Fibroblast of skin of right biceps (primary cell): ENCODE measurements at places on chromosomes 1 and 21.

DNA sequence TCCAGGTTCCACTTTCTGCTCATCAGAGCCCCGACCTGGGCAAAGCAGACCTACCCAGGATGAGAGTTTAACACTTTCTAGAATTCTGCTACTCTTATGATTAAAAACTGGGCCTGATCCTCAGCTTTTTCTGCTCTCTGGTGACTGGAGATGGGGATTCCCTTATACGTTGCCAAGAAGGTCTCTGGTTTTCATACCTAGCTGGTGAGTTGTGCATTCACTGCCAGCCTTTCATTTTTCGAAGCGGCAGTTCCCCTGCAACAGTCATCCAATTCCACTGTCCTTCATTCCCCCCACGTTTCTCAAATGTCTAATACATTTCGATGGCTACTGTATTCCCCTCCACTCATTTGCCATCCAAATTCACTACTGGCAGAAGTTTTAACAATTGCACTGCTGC lies 135.3 kb downstream of the ADSS2 start:
- DNase-seq, result peak; percentile 50

DNA sequence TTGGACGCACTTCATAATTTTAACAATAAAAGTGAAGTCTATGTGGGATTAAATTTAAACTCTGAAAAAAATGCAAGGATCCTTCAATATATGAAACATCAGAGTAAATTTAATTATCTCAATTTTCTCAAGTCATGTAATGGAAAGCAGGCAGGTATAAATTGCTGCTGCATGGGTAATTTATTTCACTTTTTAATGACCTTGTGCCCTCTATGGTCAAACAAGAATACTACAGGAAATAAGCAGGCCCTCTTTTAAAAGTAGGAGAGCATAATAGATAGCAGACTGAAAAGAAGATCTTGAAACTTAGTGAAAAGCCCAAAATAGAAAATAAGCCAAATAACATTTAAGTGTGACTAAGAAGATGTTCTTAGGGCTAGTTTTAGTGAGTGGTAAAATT lies 22.9 kb downstream of the BCAS2 start:
- peak; percentile 6 for DNase-seq

- DNase-seq, result peak; percentile 98
Observed at GRCh38 chr1:240385985-240386978, 225.7 kb downstream of the GREM2 start.

GRCh38 chr21:42373196-42373907 lies 7.0 kb upstream of the TFF1 start:
- no peak for DNase-seq

- DNase-seq, result no peak
Observed at GRCh38 chr1:192732787-192733186, 76.1 kb upstream of the RGS2 start.

GRCh38 chr1:30887485-30888315 lies 20.9 kb downstream of the SDC3 start:
- peak; percentile 71 for DNase-seq

GRCh38 chr1:171455967-171456366 lies 29.4 kb upstream of the PRRC2C start:
- no peak for DNase-seq

DNA sequence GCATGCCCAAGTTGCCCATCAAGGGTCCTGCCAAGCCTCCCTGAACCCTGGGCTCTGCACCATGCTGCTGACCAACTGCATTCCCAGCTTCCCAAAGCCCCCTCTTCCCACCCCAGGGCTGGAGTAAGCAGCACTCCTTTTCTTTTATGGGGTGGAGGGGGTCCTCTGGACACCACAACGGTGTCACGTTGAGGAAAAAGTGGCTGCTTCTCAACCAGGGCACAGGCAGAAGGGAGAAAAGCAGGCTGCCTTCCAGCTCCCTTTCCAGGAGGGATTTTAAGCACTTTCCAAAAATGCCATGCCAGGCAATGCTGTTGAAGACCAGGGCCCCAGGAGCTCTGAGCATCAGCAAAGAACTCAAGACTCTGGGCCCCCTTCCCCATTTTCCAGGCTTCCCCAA lies 691 bp downstream of the RIMS3 start:
- DNase-seq, result no peak

DNA sequence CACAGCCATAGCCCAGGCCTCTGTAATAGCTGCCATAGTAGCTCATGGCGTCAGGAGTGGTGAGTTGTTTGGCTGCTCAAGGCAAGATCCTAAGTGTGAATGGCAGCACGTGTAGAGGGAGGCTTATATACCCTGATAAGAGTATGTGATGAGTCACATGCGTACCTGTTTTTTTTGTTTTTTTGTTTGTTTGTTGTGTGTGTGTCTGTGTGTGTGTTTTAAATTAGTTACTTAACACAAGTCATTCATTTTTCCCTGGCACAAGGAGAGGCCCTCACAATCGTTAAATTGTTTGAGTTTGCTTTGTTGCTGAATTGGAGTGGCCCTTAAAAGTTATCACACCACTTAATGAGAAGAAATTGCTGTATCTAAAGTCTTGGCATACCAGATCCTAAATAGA lies at the start of gene KRTAP19-4:
KRTAP19-4 (minus strand) TSS at position 101 of the 400 bp plus-strand sequence; CDS start at position 46, 55 bp downstream.
- DNase-seq, result no peak

DNA sequence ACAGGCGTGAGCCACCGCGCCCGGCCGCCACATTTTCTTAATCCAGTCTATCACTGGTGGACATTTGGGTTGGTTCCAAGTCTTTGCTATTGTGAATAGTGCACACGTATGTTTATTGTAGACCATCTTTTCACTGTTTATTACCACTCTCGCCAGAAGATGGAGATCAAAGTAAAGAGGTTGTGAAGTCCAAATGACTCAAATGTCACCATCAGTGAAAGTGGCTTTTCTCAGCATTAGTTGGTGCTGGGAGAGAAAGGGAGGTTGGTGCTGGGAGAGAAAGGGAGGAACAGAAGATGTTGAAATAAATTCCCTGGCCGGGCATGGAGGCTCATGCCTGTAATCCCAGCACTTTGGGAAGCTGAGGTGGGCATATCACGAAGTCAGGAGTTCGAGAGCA lies 10.4 kb upstream of the UHMK1 start:
- no peak for DNase-seq

GRCh38 chr21:37393786-37394185 lies 27.2 kb downstream of the DYRK1A start:
- DNase-seq, result no peak

DNA sequence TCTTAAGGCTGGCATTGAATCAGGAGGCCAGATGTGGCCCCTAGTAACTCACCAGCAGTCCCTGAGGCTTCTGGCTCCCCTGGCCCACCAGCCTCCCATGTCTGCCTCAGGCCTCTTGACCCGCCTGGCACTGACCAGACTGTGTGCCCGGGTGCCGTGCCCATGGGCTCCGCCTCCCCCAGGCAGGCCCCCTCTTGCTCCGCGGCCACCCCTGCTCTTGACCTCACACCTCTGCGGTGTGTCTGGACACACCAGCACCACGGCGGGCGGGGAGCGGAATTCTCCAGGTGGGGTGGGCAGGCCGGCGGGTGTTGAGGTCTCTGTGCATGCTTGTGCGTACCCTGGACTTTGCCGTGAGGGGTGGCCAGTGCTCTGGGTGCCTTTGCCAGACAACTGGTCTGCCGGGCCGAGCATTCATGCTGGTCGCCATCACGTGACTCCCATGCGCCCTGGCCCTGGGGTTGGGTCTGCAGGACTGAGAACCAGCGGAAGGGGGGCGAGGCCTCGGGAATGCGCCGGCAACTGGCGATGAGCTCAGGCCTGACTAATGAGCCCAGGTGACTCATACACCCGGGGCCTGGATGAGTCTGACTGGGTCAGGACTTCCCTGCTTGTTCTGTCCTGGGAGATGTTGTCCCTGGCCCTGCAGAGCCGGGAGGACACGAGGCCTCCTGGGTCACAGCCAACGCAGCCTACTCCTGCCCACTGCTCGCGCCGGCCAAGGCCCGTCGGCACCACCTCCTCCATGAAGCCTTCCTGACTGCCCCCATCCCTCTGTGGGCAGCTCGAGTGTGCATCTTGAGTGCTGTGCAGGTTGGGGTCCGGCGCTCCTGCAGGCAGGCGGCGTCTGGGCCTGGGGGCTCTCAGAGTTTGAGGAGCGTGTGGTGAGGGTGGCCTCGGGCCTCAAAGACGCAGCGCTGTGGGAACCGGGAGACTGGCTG lies 22.6 kb downstream of the COL18A1 start:
- DNase-seq, result peak; percentile 90

DNA sequence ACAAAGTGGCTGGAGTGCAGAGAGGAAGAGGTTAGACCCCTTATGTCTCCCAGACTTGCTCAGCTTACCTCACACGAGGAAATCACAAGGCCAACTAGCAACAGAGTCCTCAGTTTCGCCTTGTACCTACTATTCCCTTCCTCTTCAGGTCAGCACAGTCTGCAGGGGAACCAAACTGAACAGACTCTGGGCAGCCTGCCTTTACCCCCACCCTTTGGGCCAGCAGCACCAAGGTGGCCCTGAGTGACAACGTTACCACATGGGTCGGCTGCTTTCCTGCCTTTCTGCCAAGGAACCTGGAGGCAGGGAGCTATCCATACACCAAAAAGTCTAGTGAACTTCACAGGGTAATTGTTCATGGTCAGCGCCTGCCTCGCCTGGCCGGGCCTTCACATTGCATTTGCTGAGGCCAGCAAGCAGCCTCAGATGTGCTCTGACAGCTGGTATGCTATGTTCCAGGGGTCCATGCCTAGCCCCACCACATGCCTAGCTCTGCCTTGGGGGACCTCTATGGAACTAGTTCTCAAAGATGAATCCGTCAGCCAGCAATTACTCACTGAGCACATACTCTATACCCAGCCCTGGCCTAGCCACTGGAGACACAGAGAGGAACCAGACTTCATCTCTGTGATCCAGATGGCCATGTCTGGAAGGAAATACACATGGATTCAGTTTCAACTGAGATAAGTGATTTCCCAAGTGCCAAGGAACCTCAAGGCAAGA lies 69.6 kb downstream of the DMAP1 start:
- no peak for DNase-seq

DNA sequence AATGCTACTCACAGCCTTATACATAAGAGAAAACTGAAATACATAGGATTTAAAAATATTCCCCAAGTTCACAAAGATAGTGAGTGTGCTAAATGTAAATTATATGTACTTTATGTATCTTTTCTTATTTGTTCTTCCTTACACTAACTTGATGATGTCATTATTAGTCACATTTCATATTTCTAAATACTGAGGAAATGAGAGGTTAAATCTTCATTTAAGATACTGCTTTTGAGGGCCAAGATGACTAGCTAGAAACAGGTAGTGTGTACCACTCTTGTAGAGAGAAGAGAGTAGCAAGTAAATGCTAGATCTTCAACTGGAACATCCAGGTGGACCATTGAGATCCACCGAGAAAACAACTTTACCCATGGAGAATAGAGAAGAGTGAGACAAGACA lies 29.8 kb downstream of the PYHIN1 start:
- DNase-seq, result no peak

- DNase-seq, result peak; percentile 76
Observed at GRCh38 chr1:198088360-198089071, 68.3 kb upstream of the NEK7 start.

DNA sequence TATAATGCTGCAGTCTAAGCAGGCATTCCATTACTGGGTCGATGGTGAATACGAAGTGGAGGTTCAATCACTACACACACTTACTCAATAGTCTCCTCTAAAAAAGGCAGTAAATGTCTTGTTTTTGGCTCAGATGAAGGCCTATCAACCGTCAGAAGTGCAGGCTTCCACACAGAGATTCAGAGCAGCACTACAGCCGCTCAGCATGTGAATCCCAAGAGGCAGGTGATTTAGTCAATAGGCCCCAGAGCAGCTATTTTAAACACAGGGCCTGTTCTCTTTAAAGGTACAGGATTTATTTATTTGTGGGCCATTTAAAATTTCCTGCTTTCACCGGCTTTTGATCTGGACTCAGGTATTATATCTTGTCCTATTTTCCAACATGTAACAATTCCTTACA lies 293.7 kb downstream of the RGS7 start:
- DNase-seq, result no peak

GRCh38 chr1:166840309-166841274 lies 1.3 kb downstream of the POGK start:
- peak; percentile 41 for DNase-seq

- no peak for DNase-seq
Observed at GRCh38 chr1:36796733-36797132, 237.6 kb downstream of the GRIK3 start.

- peak; percentile 7 for DNase-seq
Observed at GRCh38 chr1:187655104-187655503, 826.4 kb downstream of the PLA2G4A start.

GRCh38 chr1:66254785-66255184 lies 279.2 kb upstream of the SGIP1 start:
- no peak for DNase-seq

DNA sequence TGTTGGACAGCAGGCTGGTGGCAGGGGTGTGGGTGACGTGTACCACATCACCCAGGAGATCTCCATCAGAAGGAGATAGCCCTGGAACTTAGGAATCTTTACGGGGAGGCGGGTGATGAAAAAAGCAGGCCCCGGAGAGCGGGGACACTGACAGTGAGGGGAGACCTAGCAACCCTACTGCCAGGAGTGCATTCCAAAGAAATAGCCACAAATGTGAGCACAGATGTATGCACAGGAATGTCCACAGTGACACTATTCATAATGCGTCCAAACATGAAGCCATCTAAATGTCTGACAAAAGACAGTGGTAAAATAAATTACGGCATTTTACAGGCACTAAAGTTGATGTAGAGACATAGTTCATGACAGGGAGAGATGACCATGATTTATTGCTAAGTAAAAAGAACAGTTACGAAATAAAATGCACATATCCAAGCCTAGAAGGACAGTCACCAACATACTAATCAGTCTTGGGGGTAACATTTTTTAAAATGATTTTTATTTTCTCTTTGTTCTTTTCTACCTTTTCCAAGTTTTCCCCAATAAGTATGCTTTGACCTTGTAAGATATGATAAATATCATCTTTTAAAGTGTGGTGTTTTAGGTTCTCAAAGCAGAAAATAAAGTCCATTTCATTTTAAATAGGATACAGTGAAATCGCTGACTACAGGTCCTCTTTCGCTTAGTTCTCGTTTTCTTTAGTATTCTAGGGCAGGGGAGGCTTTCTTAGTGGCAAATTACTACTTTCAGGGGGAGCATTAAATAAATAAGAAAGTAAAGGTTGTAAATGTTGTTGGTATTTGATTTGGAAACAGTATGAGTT lies 21.3 kb downstream of the CD247 start:
- no peak for DNase-seq

DNA sequence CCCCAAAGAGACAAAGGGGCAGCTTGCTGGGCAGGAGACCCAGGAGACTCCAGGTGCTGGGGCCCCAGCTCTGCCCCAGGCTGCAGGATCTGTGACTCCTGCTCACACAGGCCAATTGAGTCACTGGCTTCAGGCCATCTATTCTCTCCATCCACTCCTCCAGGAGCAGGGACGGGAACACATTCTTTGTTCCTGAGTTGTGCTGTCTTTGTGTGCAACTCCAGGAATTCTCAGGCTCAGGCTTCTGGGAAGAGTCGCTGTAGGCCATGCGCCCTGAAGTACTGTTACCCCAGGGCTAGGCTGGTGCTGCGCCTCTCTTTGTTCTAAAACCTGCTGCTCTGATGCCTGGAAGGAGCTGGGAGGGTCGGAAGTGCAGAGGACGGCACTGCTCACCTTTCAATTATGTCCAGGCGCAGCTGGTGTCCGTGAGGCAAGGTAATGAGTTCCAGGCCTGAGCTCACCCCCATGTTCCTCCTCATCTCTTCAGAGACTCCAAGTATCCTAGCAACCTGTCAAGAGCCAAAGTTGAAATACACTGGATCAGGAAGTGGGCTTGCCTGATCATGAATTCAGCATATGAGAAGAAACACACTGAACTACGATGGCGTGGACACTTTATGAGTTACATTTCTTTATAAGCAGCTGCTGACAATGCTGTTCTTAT lies 105.9 kb downstream of the BCAR3 start:
- DNase-seq, result peak; percentile 50
